ENCODE measurements at places on chromosomes 11 and 22.

DNA sequence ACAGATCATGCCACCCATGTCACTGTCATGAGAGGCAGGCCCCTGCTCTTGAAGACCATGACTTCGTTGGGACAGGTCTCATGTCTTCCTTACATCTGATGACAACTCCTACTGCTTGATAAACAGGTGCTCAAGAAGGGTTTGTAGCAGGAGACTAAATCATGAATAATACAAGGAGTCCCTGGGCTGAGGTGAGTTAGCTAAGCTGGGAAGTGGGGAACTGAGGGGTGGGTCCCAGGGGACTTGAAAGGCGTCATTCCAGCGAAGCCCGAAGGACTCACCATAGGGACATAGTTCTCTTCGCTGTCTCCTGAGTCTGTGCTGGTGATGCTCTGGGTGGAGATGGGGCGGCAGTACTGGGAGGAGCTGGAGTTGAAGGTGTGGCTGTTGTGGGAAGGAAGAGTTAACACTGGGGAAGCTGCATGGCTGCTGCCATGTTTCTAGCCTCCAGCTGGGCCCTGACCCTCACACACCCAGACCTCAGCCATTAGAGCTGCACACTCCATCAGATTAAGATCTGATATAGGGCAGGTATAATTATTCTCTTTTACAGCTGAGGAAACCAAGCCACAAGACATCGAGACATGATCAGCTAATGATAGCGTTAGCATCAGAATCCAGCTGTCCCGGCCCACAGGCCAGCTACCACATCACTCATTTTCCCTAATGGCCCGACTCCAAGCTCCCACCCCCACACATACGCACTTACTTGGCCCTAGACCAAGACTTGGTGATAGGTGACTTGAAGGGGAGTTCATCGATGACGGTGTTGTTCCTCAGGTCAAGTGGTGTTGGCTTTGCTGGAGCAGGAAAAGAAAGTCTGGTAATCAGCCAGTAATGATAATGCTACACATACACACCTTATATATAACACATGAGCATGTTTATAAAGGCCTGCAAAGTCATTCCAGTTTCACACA, 32.9 kb downstream of the USP35 start:
- no peak for DNase-seq

DNA sequence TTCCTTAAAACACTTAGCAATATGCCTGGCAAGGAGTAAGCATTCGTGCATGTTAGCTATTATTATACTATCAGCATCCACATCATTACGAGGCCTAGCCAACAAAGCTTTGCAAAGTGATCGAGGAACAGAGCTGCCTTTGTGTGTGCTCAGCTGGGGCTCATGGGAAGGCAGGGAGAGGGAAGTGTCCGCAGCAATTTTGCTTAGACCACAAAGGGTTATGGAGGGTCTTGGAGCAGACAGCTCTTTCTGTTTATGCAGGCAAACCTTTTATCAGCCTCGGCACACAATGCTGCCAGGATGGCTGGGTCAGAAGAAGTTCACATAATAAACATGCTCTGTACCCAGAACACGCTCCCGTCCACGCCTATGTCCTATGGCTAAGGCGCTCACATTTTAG, 10.9 kb upstream of the DKK3 start:
- DNase-seq, result no peak

DNA sequence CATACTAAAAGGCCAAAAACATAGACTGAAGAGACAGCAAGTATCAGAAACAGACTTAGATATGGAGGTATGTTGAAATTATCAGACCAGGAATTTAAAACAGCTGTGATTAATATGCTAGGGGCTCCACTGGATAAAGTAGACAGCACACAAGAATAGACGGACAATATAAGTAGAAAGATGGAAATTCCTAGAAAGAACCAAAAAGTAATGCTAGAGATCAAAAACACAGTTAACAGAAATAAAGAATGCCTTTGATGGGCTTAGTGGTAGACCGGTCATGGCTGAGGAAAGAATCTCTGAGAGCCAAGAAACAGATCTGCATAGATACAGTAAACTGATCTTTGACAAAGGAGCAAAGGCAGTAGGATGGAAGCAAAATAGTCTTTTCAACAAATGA, 250.2 kb downstream of the SWAP70 start:
- no peak for DNase-seq

DNA sequence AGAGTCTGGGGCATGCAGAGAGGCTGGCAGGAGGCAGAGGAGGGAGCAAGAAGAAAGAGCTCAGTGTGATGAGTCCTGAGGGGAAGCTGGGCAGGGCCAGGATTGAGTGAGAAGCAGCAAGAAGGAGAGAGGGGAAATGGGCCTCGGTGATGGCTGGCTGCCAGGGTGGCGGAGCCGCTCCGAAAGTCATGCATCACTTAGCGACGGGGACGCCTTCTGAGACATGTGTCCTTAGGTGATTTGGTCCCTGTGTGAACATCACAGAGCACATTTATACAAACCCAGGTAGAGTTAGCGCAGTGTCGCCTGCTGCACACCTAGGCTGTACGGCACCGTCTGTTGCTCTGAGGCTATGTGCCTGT, 15.1 kb downstream of the TBC1D22A start:
- no peak for DNase-seq

GRCh38 chr11:20031155-20032001, 128.9 kb downstream of the DBX1 start:
- peak; percentile 82 for DNase-seq

DNA sequence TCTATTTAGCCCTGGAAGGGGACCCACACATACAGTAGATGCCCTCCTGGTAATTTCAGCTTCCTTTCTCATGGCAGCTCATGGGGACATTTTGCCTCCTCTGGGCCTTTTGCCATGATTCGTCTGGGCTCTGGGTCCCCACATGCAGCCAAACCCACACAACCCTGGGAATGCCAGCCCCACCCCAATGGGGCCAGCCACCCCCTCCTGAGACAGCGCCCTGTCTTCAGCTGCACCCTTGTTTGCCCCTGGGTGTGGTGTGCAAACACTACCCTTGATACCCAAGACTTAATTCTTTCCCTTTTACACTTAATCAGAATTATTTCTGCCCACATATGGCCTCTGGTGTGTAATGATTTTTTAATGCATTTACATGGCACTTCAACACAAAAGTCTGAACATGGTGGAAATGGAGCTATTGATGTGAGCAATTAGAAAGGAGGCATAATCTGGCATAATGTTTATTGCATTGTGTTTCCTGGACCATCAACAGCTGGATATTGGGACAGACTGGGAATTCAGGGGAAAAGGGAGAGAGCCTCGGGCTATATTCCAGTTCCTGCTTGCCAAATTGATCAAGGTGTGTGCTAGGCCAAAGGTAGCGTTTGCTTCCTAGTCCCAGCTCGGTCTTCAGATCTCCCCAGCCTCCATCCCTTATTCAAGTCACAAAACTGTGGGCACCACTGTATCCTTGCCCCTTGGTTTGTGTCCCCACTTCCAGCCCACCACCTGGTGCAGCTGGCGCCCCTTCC, 85.0 kb upstream of the ANO1 start:
- DNase-seq, result no peak

DNA sequence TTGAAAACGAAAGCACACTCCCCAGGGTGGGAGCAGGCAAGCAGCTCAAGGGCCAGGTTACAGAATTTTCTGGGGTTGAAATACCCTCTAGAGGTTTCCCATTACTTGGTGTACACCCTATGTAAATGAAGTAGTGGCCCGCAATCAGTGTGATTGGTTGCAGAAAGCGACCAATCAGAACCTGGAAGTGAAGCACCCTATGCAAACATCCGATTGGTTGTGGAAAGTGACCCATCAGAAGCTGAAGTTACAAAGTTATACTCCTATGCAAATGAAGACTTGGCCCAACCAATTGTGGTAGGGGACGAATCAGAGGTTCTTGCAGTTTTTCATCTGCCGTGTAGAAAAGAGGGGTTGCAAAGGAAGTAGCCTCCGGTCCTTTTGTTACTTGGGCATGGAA, 19.2 kb downstream of the PRR5 start:
- no peak for DNase-seq

GRCh38 chr11:122724520-122724919, 69.0 kb downstream of the UBASH3B start:
- peak; percentile 57 for DNase-seq

- no peak for DNase-seq
Measured at GRCh38 chr11:47440054-47440476, 8.9 kb downstream of the RAPSN start.

DNA sequence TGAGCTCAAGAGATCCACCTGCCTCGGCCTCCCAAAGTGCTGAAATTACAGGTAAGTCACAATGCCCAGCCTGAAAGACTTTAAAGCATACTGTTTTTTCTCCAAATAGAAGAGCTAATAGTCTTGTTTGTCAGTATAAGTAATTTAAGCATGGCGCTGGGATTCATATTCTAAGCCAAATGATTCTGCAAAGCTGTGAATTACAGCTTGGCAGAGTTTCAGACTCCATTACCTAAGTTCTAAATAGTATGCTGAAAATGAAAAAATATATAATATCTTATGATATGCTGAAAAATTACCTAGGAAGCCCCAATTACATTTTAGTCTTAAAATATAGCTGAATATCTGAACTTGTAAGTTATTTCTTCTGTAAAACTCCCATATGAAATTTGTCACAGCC, 39.3 kb downstream of the MRE11 start:
- no peak for DNase-seq

GRCh38 chr22:38925571-38926041, 31.8 kb upstream of the APOBEC3A start:
- no peak for DNase-seq

DNA sequence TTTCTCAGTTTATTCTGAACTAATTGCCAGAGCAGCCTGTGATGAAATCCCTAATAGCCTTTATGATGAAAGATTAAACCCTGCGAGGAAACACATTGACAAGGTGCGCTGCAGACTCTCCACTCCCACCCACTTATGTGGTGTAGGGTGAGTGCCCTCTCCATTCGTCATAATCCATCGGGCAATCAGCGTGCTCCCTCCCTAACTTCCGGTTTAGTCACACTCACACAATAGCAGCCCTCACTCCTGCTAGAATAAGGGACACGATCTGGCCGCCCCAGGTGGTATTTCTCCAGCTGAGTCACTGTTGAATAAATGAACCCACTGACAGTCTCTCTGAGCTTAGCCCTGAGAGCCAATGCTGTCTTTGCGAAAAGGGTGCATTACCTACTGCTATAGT, 188.3 kb downstream of the OPCML start:
- no peak for DNase-seq
